ENCODE measurements at places on chromosomes 11 and 22.

GRCh38 chr11:17531071-17531600 is 13.1 kb downstream of the USH1C start:
- no peak for DNase-seq

DNA sequence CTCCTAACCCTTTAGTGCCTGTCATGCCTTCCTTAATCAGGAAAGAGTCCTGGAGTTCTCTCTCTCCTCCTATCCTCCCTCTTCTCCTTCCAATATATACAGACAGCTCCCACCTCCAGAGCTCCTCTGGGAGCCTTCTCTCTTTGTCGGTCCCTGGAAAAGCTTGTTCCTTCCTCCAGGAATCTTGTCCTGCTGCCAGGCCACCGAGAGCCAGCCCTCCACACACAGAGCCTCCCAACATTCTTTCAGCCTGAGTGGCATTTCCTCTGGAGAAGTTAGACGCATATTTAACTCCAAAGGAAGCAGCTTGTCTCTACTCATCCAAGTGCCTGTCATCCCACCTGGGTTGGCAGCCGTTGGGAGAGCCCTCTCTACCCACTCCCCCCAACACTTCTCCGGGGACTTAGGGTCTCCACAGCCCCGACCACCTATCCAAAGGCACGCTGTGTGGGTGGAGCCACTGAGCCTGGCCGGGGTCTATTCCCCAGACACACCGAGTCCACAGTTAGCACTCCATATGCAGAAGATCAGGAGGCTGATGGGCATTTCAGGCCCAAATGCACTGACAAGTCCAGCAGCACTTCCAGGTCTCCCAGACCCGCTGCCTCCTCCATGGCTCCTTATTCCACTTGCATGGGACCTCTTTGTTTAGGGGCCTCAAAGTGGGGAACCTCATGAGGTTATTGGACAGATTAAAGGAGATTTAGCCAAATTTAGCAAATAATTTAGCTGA is 31.1 kb downstream of the DKK3 start:
- peak; percentile 90 for DNase-seq

DNA sequence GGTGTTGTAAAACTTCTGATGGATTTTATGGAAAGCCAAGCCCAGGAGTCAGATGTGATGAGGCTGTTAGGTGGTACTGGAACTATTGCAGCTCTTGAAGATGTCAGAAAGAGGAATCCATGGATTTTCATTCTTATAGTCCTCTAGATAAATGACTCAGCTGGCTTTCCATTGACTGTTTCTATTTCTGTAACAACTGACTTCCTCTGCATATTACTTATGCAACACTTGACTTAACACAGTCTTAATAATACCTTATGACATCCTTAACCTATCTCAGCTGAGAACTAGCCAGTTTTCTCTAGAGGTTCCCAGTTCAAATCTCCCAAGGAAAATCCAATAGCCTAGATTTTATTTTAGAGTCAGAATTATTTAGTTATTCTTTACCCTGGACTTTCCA is 263.8 kb downstream of the LUZP2 start:
- DNase-seq: no peak

GRCh38 chr11:17343257-17343656 is 8.3 kb upstream of the NCR3LG1 start:
- no peak for DNase-seq

- no peak for DNase-seq
Observed at GRCh38 chr22:26593763-26594162, 3.8 kb upstream of the TPST2 start.

GRCh38 chr22:27306771-27307170 is 494.8 kb downstream of the MN1 start:
- DNase-seq: no peak

DNA sequence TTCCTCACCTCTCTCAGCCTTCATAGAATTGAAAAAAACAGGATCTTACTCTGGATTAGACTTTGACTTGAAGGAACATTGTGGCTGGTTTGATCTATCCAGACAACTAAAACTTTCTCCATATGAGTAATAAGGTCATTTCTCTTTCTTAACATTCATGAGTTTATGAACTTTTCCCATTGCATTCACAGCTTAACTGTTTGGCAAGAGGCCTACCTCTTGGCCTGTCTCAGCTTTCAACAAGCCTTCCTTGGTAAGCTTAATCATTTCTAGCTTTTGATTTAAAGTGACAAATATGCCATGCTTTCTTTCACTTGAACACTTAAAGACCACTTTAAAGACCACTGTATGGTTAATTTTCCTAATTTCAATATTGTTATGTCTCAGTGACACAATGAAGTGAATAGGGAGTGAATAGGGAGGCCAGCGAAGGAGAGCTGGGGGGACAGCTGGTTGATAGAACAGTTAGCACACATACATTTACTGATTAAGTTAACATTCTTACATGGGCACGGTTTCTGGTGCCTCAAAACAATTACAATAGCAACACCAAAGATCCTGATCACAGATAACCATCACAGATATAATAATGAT is 17.0 kb downstream of the IMMP1L start:
- DNase-seq: no peak

- DNase-seq: no peak
Observed at GRCh38 chr22:21996175-21996720, 13.7 kb upstream of the TOP3B start.

DNA sequence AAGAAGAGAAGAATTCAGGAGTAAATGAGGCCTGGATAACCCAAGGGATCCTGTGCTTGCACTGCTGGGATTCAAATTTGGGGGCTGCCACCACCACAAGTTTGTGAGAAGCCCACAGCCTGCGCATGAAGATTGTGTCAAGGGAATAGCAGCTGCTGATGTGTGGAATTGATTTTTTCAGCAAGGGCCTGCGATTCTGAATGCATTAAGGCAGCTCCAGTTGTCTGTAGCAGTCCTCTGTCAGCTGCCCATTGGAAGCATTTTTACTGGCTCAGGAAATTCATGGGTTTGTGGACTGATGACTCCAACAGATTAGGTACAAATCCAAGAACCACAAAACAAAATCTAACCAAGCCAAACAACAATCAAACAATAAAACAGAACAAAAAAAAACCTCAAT is 14.0 kb downstream of the ARVCF start:
- DNase-seq: peak; percentile 38

GRCh38 chr11:83302151-83302550 is 16.0 kb upstream of the CCDC90B start:
- DNase-seq: no peak

- no peak for DNase-seq
Observed at GRCh38 chr11:33063326-33063881, 24.0 kb downstream of the TCP11L1 start.

DNA sequence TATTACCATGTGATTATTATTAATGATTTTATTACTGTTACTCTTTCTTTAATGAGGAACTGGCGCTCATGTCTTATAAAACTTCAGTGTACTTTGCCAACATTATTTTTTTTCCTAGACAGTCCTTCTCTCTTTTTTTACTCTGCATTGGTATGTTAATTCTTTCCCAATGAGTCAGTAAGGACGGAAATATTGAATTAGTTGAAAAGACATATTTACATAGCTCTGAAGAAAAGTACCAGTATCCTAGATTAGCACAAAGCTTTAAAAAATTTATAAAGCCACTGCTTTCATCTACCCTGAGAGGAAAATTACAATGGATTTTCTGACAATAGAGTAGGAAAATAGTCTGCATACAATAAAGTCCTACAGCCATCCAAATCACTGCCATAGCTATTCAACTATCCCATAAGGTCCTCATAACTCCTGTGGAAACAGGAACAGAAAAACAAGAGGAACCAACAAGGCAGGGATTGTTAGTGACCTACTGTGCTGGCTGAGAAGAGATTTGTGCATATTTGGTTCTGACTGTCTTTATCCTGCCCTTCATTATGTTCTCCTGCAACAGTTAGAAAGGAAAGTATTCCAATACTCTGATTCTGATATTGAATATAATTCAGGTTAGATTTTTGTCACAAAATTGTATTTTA is 314.4 kb downstream of the AASDHPPT start:
- no peak for DNase-seq

DNA sequence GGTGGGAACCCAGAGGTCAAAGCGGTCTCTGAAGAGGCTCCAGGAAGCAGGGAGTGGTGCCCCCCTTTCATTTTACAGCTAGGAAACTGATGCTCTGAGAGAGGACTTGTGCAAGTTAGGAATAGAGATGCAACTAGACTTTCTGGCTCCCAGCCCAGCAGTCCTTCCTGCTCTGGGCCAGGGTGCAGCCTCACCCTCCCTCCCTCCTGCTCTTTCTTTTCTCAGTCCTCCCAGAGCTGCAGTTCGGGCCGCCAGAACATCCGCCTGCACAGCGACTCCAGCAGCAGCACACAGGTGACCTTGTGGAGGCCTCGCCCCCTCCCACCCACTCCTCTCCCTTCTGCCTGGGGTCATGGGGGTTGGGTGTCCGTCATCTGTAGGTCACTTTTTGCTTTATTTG is 51.5 kb downstream of the LHFPL7 start:
- peak; percentile 75 for DNase-seq

- no peak for DNase-seq
Observed at GRCh38 chr11:83572581-83573496, 286.7 kb upstream of the CCDC90B start.

- no peak for DNase-seq
Observed at GRCh38 chr11:61072316-61073109, 29.8 kb upstream of the CD5 start.

DNA sequence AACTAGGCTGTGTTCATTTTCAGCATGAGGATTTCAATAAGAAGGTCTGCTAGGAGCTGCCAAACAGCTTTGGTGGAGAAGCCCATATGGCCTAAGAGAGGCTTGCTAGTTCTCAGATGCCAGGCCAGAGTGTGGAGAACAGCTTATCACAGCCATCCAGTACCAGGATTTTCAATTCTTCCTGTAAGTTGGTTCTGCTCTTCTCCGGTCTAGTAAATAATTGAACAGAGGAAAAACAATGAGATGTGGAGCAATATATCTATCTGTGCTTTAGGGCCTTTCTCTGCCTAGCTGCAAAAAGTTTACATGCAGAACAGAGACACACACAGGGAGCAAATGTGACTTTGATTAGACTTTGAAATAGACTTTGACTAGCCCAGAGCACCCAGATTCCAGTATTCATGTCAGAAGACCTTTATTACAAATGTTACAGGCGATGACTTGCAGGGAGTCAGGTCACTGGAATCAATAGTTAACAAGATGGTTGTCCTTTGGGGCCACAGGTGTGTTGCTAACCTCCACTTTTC is 19.8 kb upstream of the PPP2R1B start:
- no peak for DNase-seq

DNA sequence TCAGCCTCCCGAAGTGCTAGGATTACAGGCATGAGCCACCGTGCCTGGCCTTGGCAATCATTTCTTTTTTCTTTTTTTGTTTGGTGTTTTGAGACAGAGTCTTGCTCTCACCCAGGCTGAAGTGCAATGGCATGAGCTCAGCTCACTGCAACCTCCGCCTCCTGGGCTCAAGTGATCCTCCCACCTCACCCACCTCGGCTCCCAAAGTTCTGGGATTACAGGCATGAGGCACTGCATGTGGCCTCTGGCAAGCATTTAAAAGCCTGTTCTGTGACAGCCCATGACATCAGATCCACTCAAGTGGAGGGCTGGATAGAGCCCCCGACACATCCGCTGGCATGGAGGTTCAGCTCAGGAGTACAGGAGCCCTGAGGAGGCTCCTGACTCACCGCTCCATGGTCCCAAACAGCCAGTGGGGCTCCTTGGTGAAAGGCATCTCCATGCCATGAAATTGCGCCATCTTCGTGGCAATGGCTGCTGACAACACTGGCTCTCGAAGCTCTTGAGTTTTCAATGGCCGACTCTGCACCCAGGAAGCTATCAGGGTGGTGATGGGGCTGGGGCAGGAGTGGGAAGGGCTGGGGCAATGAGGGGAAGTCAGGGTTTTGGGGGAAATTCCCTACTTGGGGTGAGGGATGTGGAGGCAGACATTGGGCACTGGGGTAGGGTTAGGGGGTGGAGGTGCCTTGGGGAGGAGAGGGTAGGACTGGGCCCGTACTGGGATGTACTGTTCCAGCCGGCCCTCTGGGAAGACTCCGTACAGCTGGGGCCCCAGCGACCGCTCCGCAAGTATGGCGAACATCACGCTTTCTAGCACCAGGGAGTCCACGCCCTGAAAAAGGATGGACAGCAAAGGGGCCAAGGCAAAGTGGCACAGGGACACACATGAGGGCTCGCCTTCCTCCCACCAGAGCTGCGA is 1.4 kb downstream of the CHKB start:
- no peak for DNase-seq

DNA sequence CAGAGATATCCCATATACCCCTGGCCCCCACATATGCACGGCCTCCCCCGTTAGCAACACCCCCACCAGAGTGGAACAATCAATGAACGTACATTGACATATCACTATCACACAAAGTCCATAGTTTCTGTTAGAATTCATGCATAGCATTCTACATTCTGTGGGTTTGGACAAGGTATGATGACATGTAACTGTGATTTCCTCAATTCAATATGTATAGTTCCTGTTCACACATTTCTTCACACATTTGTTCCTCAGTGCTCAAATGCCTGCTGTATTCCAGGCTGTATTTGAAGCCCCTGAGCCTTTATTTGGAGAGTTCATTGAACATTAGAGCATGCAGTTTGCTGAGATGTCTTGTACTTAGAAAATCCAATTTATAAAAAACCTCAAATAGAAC is 69.9 kb downstream of the PTPRJ start:
- DNase-seq: no peak

DNA sequence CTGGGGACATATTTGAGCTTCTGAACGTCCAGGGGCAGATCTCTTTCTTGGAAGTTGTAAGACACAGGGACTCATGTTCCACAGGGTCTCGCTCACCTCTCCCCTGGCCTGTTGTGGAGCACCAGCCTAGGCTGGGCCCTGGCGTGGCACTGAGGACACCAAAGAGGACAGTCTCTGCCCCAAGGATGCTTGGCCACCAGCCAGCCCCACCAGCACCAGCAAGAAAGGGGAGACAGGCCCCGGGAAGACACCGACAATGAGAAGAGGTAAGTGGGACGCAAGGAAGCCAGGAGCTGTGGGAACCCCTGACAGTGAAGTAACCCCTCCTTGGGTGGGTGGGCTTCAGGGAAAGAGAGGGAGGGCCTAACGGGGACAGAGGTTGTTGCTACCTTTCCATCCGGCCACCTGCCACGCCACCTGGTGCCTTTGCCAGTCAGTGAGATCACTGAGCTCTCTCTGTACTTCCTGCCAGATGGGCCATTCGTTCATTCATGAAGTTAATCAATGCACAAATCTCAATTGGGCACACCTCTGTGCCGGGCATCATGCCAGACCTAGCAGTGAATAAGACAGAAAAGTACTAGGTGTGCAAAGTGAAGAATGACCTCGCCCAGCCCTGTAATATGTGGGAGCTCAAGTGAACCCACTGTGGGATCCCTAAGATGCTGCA is 11.1 kb downstream of the APOL5 start:
- no peak for DNase-seq

- DNase-seq: no peak
Observed at GRCh38 chr11:61628662-61628970, 47.7 kb upstream of the SYT7 start.
